ENCODE measurements at places on chromosomes 12 and 14.
A peak's percentile ranks its signal among the peaks of the same experiment; 100 is the strongest.

- peak; percentile 91 for DNase-seq
Observed at GRCh38 chr14:68780358-68781160, 12.3 kb downstream of the ZFP36L1 start.

GRCh38 chr12:1592444-1593173 is 1.8 kb downstream of the FBXL14 start:
- DNase-seq = peak; percentile 69

DNA sequence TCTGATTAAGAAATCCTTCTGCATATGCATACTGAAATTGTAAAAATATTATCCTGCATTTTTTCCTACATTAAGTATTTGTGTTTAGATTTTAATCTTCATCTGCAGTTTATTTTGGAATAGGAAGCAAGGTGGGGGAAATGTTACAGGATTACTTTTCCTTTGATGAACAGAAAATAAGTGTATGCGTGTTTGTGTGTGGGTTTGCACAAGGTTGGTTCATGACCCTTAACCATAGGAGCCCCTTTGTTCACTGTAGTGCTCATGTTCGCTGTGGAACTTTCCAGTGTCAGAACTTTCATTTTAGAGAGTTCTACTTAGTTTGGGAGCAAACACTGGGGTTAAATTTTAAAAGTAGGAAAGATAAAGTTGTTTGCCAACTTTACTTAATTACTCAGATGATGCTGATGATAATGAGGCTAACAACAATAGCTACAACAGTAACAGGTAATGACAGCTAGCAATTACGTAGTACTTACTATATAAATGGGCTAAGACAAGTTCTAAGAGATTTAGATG is 6.4 kb upstream of the A2M start:
- DNase-seq = no peak

DNA sequence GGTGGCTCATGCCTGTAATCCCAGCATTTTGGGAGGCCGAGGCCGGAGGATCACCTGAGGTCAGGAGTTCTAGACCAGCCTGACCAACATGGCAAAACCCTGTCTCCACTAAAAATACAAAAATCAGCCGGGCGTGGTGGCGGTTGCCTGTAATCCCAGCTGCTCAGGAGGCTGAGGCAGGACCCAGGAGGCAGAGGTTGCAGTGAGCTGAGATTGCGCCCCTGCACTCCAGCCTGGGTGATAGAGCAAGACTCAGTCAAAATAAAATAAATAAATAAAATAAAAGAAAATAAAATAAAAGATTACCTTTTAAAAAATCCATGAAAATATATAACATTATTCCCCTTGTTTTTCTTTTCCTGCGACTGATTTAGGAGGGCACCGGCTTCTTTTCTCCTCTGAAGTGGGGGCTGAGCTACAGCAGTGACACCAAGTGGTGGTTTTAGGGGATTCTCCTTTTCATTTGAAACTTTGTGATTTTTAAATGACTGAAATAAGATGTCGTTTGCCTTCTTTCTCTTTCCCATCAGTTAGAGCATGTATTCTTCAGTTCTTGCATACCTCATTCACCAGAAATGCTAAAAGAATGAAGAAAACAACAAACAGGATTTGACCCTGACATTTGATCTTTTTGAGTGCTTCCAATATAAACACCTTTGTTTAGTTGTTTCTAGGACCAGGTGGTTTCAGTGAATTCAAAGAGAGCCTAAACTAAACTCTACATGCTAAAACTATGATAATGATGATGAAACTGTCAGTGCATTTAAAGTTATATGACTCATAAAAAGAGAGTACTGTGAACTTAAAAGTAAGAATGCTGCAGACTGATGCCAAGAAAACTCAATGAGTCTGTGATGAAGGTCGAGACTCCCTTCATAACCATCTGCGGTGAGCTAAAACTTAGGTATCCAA is 22.6 kb upstream of the PKP2 start:
- peak; percentile 60 for DNase-seq

DNA sequence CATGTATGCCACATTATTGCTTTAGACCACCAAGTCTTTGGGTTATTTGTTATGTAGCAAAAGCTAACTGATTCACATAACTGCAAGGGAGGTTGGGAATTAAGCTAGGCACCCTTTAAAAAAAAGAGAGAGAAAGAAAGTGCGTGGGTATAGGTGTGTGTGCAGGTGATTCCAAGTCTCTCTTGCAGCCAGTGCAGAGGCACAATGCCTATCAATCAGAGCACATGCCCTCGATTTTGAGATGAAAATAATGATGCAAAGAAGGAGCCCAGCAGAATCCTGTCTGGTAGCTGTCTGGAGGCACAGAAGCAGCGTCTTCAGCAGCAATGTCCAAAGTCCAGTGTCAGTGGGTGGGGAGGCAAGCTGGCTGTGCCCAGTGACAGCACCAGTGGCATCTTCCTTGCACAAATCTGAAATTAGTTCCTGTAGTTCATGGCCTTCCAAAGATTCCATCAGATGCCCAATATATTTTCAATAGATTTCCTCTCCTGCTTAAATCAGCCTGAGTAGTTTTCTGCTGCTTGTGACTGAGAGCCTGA is 62.4 kb upstream of the TBPL2 start:
- DNase-seq = no peak

DNA sequence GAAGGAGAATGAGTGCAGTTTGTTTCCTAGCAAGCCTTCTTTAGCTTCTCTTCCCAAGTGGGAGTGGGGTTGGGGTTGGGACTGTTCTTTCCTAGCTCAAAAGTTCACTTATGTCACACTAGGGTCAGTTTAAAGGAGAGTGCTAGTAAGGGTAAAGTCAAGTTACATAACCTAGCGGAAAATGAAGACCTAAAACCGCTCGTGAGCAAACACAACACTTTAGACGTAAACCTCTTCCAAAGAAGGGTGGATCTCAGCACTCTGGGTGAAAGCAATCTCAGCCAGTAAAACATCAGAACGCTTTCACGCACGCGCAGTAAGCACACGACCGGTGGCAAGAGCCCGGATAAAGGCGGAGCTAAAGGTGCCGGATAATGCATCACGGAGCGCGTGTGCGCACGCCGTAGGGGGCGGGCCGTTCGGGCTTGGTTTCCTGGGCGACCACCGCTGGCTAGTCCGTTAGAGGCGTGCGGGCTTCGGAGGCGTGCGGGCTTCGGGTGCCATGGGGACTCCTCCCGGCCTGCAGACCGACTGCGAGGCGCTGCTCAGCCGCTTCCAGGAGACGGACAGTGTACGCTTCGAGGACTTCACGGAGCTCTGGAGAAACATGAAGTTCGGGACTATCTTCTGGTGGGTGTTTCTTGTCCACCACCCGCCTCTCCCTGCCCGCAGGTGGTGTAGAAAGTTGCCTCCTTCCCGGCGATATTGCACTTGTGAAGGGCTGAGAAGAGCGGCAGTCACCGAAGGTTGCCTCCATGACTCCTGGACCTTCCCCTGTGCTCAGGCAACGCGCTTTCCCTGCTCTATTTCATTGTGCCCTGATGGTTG is at the start of gene SNAPC1:
Gene SNAPC1 (plus strand): TSS at position 462 of the 828 bp plus-strand sequence. CDS start 41 bp downstream, at position 503.
- peak; percentile 99 for DNase-seq

DNA sequence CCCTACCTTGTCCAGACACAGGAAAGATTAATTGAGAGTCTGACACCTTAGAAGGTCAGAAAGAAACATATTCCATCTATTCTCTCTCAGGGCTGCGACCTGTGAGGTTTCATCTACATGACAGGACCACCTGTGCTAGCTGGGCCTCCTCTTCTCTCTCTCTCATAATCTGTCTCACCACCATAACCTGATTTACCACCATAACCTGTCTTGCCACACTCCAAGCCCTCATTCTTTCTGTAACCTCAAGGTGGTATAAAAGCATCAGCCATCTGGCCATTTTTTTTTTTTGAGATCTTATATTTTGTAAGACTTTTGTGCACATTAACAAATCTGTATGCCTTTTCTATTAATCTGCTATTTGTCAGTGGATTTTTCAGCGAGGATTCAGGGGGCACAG is 75.5 kb downstream of the ACADS start:
- DNase-seq = no peak

GRCh38 chr12:46365951-46366379 is 6.6 kb downstream of the SLC38A2 start:
- DNase-seq = no peak

- DNase-seq = no peak
Observed at GRCh38 chr12:13177906-13178305, 18.6 kb upstream of the EMP1 start.
